Dorsolateral prefrontal cortex (tissue), 122 donors: ENCODE measurements at places on chromosomes 7 and 10.
A peak's percentile ranks its signal among the peaks of the same experiment; 100 is the strongest.

DNA sequence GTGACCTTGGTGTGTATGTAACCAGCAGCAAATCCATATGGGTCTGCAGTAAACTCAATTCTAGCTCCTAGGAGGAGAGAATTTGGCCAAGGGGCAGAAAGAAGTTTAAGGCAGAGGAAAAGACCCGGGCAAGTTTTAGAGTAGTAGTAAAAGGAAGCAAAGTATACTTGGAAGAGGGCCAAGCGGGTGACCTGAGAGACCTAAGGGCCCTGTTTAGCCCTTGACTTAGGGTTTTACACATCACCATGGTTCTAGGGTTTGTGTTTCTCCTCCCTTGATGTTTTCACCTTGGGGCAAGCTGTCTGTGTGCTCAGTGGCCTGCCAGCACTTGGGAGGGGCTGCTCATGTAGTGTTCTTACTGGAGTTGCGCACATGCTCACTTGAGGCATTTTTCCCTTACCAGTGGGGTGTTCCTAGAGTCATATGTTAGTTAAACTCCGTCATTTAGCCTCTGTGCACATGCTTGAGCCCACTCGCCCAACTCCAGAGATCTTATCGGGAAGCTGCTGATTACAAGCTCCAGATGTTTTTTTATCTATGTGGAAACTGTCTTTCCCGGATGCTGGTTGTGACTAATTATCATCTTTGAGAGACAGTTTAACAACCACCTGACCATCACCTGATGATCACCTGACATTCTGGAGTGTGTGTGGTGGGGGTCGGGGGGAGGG is 137.6 kb upstream of the PRSS1 start:
- no peak for DNase-seq

GRCh38 chr10:19071946-19072345 is 23.3 kb downstream of the MALRD1 start:
- DNase-seq: no peak

GRCh38 chr7:111364413-111364812 is 197.9 kb downstream of the IMMP2L start:
- DNase-seq: no peak

- DNase-seq: no peak
Observed at GRCh38 chr7:137755846-137756651, 90.7 kb downstream of the DGKI start.

- no peak for DNase-seq
Observed at GRCh38 chr7:13198036-13198435, 510.6 kb downstream of the ARL4A start.

DNA sequence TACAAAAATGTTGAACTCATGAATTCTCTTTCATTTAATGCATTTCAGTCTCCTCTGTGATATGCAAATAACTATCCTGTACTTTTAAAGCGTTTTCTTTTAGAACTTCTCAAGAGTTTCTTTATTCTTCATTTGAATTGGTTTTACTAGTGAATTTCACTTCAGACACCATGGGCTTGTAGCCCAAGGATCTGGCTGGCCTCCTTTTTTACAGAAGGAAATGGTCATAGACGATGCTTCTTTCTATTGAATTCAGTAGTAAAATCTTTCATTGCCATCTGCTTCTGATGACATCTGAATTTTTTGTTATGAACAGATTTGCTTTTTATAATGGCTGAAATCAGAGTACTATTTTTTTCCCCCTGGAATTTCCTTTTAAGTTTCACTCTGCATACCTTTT is 135.2 kb upstream of the ETV1 start:
- DNase-seq: no peak

DNA sequence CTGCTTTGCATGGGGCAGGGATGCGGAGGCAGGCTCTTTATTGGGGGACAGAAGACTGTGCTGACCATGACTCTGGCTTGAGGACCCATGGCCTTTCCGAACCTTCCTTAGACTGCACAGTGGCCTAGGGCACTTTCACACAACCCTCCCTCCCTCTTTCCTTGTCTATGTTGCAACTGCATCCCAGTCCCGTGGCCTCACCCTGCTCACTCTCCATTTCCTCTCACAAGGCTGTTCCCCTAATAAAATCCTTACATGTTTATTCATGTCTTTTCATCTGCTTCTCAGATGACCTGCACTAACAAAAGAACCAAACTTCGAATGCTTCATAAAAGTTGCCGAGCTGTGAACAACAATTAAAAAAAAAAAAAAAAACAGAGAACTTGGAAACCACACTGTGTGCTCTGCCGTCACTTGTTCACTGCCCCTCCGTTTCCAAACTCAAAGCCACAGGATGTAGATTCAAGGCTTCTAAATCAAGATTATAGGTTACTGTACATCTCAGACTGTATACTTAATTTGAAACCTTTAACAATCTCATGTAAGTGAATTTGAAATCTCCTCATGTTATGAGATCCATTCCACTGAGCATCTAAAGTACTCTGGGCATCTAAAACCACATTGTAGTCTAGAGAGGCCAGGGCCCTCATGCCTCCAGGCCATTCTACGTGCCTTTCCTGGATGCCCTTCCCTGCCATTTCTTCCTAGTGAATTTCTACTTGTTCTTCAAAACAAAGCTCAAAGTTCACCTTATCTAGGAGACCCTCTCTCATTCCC is 265.9 kb downstream of the SNX13 start:
- no peak for DNase-seq

GRCh38 chr7:158655507-158655906 is 49.1 kb downstream of the NCAPG2 start:
- DNase-seq: no peak

DNA sequence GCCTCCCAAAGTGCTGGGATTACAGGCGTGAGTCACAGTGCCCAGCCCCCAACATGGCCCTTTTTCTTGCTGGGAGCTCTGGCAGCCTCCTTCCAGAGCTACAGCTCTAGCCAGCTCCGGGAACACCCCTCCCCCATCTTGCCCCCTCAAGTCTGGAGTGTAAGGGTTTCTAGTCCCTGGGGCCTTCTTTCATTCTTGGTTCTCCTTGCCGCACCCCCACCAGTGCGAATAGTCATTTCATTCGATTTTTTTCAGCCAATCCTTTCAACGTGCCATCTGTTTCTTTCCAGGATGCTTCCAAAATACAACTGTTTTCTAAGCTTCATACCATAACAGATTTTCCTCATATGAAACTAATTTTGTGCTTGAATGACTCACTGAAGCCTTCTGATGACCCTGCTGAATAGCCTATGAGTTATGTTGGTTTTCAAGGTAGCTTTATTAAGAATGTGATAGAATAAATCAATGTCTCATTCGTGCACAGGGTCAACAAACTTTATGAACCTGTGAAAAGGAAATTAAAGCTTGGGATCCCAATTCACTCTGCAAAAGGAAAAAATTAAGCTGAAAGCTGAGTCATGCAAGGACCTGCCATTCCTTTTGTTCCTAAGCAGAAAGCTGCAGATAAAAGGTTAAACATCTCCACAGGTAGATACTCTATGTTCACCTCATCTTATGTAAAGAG is 38.6 kb downstream of the CDC14C start:
- no peak for DNase-seq

GRCh38 chr10:97278491-97278989 is 13.9 kb downstream of the ARHGAP19 start:
- DNase-seq: no peak

DNA sequence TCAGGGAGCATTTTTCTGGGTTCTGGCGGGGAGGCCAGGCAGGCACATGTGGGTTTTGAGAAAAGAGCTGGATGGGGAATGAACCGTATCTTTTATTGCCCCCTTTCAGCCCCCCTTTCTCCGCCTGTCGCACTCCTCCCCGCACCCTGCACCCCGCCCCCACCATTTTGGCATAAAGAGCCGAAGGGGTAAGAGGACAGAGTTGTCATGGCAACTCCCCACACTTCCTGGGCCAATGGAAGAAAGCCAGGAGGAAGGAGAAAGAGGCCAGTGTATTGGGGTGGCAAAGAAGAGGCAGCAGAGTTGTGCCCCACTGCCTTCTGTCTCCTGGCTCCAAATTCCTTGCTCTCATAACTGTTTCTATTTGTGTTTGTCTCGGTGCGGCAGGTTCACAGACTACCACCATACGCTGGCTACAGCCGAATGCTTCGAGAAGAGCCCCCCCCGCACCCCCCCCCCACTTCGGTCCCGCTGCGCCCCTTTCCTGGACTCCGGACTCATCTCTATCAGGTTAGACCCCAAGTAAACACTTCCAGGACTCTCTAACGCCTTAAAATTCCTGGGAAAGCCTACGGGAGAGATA is 3.4 kb downstream of the KCNIP2 start:
- no peak for DNase-seq

GRCh38 chr7:147492606-147493005 is 1098.0 kb upstream of the C7orf33 start:
- no peak for DNase-seq

DNA sequence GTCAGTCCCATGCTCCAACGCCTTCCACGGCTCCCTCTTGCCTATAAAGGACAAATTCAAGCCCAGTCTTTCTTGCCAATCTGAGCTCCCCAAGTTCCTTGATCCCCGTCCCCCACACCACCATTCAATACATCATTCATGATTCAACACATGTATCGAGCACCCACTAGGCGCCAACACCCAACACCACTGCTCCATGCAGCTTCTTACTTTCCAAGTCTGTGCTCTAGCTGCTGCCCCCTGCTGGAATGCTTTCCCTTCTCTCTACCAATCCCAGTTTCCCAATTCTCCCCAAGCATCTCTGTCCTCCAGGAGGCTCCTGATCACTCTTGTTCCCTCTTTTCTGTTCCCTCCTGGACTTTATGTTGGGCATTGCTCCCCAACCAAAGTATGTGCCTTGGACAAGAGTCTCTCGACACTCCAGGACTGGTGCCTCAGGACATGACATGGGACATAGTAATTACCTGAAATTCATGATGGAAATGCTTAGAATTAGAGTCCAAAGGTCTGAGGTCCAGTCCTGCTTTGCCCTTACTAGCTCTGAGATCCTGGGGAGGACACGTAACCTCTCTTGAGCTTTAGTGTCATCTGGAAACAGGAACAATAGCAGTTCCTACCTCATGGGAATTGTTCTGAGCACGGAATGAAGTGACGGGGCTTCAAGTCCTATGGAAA is 172.7 kb downstream of the NEURL1 start:
- no peak for DNase-seq

GRCh38 chr10:25261110-25261509 is 86.3 kb downstream of the GPR158 start:
- DNase-seq: no peak

DNA sequence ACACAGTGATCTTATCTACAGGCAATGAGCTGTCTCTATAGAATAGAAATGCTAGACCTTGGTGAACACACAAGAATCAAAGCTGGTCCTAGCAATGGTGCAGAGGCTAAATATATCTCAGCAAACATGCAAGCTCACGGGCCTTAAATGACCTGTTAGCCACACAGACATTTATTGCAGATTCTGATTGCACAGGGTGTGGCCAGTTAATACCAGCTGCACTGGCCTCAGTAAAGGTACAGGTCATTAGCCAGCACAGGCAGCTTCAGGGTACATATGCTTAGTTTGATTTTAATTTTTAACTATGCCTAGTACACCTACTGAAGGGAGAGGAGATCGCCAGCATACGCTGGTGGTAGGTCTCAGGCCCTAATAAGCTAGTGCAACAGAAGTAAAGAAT is 265.4 kb upstream of the DGKB start:
- no peak for DNase-seq

DNA sequence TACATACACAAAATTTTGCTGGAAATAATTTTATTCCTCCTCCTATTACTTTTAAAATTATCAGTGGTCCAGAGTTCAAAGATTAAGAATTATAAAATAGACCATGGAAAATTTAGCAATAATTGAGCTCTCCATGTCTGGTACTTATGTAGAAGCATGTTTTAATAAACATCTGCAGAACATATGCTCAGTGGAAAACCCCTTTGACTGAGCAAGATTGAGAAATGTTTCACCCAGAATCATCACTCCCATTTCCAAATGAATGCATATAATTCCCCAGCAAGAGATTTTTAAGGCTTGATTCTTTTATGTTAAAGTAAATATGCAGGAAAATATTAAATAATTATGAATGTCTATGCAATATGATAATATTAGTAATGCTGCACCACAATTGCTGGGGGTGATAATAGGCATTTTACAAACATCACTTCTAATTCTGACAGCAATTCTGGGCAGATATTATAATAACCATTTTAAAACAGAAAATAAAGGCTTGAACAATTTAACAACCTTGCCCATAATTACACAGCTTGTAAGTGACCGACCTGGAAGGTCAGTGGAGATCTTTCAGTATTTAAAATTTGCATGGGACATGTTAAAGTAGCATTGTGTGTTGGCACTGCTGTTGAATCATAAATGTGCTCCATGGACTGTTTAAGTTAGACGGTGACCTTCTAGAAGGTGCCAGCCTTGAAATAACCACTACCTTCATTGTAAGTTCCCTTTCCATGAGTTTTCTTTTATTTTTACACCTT is 45.6 kb upstream of the TES start:
- DNase-seq: no peak

GRCh38 chr7:12257582-12257981 is 46.5 kb downstream of the TMEM106B start:
- DNase-seq: no peak

- no peak for DNase-seq
Observed at GRCh38 chr10:57142925-57143576, 782.0 kb upstream of the ZWINT start.

- DNase-seq: no peak
Observed at GRCh38 chr10:81876253-81877077, 1.5 kb downstream of the NRG3 start.

DNA sequence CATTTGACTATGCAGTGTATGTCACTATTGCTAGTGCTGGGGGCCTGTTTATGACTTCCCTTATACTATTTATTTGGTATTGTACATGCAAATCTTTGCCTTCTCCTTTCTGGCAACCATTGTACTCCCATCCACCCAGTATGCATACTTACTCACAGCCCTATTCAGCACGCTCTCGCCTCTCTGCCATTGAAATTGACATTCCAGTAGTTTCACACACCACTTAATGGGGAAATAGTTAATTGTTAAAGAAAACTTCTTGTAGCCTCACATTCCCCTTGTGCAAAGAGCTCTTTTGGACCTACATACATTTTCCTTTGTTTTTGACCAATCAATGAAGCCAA is 9.9 kb downstream of the CLDN12 start:
- no peak for DNase-seq

DNA sequence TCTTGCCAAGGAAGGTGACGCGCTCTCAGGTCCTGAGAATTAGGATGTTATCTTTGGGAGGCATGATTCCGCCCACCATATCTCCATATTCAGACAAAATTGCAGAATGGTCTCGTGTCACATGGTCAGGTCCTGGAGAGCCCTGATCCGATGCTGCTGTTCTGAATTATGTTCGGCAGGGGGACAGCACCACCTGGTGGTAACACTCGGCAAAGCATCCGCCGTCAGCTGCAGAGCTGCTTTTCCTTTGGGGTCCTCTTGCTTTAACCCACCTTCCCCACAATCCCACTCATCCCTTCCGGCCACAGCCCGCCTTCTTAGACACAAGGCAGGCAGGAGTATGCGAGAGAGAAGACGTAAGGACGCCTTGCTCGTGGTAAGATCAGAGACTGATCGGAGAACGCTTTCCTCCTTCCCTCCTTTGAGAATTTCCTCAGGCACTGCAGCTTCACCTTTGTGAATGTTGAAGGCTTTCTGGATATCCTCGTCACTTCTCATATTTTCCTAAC is 327.8 kb upstream of the C7orf33 start:
- peak; percentile 88 for DNase-seq
